ENCODE measurements at places on chromosomes 4 and X.

DNA sequence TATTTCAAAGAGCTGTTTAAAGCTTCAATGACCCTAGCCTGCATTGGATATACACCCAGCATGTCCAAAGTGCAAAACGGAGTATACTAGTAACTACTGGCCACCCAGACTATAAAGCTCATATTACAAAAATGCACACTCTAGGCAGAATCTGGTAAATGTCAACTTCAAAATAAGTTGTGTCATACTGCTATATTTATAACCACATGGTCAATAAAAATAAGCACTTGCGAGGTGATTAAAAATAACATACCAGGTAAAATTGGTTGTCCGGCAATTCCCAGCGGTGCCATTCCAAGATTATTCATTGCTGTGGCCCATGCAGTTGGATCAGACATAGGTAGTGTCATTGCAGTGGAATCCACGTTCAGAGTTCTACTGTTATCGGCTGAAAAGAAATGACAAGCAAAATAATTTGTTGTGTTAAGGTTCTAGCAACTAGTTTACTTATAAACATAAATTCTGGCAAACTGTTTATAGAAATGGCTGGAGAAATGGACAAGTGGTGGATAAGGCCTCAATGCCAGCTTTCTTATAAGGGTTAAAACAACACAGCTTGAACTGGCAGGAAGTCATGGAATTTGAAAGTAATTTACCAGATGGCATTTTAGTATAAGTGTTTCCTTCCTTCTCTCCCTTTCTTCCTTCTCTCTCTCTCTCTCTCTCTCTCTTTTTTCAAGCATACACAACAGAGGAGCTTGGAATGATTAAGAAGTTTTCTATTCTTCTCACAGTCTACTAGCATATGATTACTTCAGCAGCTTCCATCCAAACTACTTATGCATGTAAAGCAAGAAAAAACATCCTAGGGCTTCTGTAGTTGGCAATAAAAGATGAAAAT lies 199.9 kb downstream of the ENOX2 start:
- no peak for DNase-seq

DNA sequence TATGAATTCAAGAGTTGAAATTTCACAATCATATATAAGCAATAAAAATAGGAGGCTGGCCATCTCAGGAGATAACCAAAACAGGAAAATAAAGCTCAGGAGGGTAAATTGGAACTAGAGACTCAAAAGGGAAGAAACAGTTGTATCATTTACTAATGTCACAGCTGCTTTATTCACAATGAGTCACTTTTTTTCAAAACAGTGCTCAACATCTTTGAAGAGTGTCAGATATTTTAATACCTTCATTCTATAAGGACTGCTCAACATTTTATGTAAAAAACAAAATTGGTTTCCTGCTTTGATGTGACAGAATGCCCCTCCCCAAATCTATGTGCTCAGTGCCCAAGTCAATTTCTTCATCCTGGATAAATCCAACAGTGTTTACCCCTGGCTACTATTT lies 97.7 kb downstream of the DDX60 start:
- no peak for DNase-seq

- no peak for DNase-seq
Measured at GRCh38 chr4:81621490-81621889, 149.8 kb upstream of the RASGEF1B start.

- DNase-seq, result no peak
Measured at GRCh38 chrX:153477364-153477857, 7.0 kb upstream of the HAUS7 start.

DNA sequence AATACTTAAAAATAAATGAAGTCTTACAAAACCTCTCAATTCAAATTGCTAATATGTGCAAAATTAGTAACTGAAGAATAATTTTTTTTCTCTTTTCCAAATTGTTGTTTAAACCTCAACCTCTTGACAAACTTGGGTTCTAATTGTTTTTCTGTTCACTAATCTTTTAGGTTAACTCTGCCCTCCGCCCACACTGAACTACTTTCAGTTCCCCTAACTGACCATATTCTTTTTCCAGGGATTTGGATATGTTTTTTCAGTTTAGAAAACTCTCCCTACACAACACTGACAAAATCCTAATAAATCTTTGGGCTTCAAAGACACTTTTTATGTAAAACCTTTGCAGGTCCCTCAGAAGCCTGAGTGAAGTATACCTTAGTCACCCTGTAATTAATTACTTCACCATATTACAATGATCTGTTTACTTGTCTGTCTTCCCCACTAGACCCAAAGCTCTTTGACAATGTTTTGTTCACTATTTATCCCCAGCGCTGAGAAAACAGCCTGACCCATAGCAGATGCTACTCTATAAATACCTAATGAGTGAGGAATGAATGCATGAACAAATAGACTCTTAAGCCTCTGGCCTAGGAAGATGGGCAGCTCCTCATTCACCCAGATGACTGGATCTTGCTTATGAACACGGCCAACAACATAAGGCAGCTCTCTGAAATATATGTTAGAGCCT lies 134.9 kb downstream of the MAML3 start:
- DNase-seq, result no peak

DNA sequence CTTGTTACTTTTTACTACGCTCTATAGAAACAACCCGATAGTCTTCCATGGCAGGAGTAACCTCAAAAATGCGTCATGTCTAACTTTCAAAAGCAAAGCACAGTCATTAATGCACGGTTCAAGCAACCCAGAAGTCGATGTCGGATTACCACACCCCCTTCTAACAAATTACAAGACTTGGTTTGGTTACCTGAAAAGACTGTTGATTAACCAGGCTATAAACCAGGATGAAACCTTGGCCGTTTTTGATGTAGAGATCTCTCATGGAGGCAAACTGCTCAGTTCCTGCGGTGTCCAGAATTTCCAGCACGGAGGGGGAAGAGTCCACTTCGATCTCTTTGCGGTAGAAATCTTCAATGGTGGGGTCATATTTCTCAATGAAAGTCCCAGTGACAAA lies 2.4 kb downstream of the RAP2C start:
- DNase-seq, result peak; percentile 35

GRCh38 chr4:71070015-71070414 lies 76.6 kb downstream of the DCK start:
- no peak for DNase-seq

- DNase-seq, result no peak
Measured at GRCh38 chr4:123244137-123244536, 152.5 kb upstream of the SPRY1 start.

DNA sequence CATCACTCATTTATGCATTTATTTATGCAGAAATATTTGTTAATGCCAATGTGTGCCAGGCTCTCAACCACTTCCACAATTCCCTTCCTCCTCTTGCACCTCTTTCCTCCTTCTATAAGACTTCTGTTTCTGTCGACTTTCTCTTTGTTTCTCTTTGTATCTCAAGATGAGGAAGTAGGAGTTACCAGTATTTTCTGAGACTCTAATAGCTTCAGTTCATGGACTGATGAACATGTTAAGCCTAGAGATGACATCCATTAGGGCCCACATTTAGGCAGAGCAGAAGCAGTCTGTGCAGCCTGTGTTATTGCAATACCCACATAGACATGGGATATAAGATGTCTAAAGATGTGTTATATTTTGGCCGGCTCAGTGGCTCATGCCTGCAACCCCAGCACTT lies 241.8 kb upstream of the SMIM31 start:
- DNase-seq, result no peak

DNA sequence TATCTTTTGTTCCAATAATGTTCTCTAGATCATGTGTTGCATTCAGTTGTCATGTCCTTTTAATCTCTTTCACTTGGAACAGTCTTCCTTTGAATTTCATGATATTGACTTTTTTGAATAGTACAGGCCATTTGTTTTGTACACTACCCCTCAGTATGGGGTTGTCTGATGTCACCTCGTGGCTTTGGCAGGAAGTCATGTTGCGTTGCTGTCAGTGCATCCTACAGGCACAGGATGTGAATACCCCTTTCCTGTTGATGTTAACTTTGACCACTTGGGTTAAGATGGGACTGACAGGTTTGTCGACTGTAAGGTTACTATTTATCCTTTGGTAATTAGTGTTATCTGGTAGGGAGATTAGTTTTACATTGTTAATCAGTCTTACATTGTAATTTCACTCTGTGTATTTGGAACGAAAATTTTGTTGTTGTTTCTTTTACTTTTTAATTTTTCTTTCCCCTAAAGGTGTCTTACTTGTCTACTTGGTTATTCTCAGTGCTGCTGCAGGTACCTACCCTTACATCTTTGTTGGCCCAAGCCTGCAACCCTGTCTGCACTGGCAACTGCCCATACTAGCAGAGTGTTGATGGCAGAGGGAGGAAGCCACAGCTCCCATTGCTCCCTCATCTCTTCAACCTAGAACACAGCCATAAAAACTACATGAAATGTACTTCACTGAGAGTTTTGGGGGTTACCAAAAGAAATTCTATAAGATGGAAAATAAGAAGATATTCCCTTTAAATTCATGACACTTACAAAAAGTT lies 14.7 kb upstream of the ATP8A1 start:
- DNase-seq, result no peak
